Activated T-helper 1 cell treated with Interleukin-2 at 50 U/mL for 16 hours (primary cell): ENCODE measurements at places on chromosomes 7 and 10.
A peak's percentile ranks its signal among the peaks of the same experiment; 100 is the strongest.

DNA sequence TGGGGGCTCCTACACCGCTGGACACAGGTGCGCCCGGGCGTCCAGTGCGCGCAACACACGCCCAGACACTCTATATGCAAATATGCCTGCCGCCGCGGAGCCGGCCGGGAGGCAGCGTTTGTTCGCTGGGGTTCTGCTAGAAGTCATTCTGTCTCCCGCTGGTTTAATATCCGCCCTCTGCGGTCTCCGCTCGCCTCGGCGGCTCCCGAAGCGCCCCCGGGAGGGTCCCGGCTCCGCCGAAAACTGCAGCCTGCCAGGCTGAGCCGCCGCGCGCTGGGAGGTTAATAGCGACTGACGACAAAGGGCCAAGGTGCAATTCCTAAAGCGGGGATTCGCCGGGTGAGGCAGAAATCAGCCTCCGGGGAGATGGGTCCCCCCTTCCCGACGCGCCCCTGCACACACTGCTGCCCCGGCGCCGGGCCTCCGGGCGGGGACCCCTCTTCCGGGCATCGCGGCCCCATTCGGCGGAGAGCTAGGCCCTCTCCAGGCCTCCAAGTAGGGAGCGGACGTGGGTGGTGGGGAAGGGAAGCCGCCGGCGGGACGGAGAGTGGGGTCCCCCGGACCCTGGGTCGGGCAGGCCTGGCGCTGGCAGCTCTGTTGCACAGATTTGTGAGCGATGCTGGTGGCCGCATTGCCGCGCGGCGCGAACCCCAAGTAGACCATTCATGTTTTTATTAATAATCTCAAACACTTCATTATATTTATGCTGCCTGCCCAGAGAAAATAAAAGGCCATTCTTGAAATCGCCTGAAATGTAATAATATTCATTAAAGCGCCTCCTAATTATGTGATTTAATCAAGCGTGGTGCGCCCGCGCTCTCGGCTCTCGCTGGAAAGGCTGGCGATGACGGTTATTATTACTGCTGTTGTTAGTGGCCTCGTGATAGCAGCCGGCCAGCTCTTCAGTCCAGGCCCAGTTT is 9.1 kb downstream of the EN2 start:
- DNase-seq = no peak

DNA sequence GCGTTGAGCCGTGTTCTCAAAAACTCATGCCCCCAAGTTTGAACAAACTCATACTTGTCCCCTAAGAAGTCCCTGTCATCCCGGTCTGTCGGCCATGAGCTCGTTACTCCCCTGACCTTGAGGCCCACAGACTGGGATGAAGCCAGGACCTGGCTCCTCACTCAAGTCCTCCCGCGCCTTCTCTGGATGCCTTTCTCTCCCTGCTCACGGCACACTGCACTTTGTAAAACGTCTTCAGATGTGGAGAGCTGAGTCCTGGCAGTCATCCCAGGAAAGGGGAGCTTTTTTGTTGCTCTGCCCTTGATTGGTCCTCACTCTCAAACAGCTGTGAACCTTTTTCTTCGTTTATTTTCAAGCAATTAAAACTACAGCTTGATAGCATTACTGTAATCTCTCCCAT is 110.8 kb downstream of the JAZF1 start:
- no peak for DNase-seq

GRCh38 chr7:73769481-73770001 is 529 bp downstream of the CLDN3 start:
- no peak for DNase-seq

GRCh38 chr10:21515361-21516241 is 9.9 kb downstream of the SKIDA1 start:
- DNase-seq = no peak

- DNase-seq = no peak
Observed at GRCh38 chr10:6578251-6578771, 1.8 kb downstream of the PRKCQ start.

DNA sequence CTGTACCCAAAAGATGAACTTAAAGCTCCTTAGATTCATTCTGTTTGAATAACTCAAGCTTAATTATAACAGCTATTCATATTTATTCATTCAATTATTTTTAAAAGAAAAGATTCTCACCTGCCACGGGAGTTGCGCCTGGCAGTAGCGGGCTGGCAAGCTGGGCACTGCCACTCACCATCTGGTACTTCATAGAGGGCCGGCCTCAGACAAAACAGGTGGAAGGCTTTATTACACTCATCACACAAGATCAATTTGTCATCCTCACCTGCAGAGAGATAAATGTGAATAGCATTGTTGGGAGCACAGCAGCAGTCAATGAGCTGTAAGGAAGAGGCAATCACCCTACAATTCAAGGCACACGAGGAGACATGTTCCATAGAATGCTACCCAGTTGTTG is 15.8 kb downstream of the FZD9 start:
- no peak for DNase-seq

DNA sequence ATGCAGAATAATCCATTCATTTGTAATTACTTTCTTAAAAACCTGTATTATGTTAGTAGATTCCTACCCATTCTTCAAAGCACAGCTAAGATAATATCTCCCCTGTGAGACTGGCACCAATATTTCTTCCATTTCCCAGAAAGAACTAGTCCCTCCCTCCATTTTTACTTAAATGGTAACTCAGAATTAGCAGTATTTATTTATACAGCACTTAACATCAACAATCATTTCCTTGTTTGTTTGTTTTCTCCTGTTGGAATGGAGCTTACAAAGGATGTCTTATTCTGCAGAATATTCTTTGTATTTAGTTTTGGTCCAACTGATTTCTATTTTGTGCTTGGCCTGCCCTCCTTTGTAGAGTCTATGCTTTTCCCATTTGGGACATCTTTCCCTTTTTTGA is 32.1 kb upstream of the PTPN12 start:
- no peak for DNase-seq

DNA sequence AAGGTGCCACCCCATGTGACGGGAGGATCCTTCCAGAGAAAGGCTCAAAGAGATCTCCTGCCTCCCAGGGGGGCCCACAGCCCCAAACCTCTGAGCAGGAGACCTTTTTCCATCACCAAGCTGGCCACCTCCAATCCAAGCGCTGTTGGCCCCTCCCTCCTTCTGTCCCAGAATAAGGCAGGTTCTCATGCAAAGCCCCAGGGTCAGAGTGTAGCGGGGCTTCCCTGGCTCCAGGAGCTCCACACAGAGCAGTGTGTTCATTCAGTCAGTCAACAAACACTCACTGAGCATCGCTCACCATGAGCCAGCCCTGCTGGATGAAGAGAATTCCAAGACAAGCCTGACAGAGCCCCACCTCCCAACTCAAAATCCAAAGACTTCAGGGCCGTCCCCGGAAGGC is 39.0 kb downstream of the TNRC18 start:
- no peak for DNase-seq

- no peak for DNase-seq
Observed at GRCh38 chr10:24419066-24419465, 210.1 kb downstream of the KIAA1217 start.

DNA sequence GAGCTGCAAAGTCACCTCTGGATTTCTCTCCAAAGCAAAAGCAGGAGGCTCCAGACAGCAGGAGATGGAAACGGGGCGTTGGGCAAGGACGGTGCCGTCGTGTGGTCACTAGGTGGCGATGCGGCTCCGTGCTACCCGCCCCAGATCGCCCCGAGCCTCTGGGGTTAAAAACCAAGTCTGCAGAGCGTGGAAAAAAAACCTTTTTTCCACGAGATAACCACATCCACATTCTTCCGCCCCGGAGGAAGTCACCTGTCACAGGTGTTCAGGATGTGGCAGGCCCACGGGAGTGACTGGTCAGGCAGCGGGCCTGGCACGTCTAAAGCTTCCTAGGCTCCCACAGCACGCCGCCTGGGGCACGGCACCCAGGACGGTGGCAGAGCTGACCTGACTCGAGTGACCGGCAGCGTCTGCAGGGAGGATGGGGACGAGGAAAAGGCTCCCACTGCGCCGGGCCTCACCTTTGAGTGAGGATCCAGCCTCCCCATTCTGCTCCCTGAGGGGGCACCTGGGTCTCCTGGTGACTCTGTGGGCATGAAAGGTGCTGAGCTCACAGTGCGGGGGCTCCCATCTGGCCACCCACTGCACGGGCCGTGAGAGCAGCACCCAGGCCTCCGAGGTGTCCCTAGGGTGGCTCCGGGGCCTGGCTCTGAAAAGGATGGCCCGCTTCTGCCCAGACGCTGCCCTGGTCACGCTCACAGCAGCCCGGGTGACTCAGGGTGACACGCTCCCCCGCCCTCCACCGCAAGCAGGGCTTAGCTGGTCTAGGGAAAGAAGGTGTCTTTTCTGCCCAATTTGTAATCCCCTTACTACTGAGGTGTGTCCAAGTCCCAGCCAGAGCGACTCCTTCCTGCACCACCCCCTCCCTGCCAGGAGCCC is 71.3 kb upstream of the TNRC18 start:
- DNase-seq = peak; percentile 66
